Femur (tissue), 1 donor: ENCODE measurements at places on chromosomes 3 and 15.
A peak's percentile ranks its signal among the peaks of the same experiment; 100 is the strongest.

DNA sequence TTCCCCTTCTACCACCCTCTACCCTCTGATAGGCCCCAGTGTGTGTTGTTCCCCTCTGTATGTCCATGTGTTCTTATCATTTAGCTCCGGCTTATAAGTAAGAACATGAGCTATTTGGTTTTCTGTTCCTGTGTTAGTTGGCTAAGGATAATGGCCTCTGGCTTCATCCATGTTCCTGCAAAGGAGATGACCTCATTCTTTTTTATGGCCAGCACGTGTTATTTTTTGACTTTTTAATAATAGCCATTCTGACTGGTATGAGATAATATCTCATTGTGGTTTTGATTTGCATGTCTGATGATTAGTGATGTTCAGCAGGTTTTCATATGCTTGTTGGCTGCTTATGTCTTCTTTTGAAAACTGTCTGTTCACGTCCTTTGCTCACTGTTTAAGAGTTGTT, 63.1 kb upstream of the NPHP3 start:
- no peak for DNase-seq

GRCh38 chr3:5321666-5322340, 134.3 kb downstream of the EDEM1 start:
- no peak for DNase-seq

GRCh38 chr3:107716734-107717133, 194.0 kb downstream of the BBX start:
- no peak for DNase-seq

- DNase-seq, result no peak
Observed at GRCh38 chr3:24640330-24640877, 145.8 kb upstream of the THRB start.

- DNase-seq, result peak; percentile 43
Observed at GRCh38 chr3:112128843-112129727, 4.0 kb downstream of the GCSAM start.

DNA sequence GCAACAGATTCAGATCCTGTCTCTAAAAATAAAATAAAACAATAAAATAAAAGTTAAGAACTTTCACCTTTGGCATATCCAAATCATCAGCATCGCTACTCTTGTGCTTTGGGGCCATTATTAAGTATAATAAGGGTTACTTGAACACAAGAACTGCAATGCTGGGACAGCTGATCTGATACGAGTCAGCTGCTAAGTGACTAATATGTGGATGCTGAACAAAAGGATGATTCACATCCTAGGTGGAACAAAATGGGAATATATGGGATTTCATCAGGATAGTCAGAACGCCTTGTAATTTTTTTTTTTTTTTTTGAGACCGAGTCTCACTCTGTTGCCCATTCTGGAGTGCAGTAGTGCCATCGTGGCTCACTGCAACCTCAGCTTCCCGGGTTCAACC, 29.7 kb downstream of the BUB1B start:
- DNase-seq, result no peak

DNA sequence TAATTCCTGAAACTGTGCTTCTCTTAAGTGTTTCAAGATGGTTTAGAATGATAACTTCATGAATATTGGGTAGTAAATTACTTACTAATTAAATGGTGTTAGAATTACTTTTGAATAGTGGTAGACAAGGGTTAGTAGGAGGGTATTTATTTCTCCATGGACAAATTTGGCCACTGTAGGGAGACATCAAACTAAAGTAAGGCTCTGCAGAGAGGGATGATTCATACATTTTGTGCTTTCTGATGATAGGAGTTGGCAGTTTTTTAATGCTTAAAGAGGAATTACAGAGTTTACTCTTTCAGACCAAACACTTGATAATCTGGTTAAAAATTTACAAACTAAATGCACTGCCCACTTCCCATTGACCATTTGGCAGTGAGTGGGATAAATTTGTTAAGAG, 127.6 kb downstream of the NAALADL2 start:
- no peak for DNase-seq

GRCh38 chr3:161540594-161540993, 44.0 kb downstream of the OTOL1 start:
- DNase-seq, result no peak

DNA sequence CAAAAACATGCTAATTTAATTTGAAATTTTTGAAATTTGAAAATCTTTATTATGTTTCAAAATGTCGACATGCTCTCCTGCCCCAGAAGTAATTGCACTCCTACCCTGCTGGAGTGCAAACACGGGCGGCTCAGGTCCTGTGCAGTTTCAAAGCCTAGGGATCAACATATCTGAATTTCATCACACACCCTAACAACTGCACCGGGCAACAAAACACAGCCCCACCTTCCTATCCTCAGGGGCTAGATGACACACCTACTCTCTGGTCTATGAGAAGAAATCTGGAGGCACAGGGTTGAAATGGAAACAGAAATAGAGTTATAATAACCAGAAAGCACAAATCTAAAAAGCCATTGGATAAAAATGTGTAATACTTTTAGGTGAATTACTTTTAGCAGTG, 61.4 kb downstream of the BFSP2 start:
- DNase-seq, result no peak

DNA sequence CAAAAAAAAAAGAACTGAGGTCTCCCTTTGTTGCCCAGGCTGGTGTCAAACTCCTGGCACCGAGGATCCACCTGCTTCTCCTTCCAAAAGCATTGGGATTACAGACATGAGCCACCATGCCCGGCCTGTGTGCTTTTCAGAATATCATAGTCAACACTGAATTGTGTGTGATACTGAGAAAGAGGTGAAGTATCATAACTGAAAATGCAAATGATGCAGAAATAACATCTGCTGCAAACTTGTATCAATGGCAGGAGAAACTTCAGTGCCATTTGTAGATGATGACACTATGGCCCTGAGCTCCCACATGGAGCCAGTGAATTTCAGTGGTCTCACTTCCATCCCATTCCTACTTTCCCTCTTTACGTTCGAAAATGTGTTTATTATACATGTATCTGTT, 21.9 kb downstream of the IL12A start:
- DNase-seq, result no peak

DNA sequence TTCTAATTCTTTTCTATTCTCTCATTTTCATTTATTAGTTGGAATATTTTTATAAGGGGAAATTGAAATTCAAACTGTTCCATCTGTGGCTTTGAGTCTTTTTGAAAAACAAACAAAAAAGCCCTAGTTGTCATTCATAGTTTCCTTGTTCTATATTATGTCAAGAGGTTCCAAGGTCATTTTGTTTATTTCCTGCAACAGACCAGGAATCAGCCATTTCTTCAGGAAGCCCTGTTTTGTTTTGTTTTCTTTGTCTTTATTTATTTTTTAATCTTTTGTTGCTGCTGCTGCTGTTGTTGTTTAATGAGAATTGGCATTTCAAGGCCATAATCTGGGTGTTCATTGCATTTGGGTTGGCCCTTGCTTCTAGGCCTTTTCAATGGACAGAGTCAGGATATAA, 14.8 kb downstream of the LNP1 start:
- DNase-seq, result no peak

DNA sequence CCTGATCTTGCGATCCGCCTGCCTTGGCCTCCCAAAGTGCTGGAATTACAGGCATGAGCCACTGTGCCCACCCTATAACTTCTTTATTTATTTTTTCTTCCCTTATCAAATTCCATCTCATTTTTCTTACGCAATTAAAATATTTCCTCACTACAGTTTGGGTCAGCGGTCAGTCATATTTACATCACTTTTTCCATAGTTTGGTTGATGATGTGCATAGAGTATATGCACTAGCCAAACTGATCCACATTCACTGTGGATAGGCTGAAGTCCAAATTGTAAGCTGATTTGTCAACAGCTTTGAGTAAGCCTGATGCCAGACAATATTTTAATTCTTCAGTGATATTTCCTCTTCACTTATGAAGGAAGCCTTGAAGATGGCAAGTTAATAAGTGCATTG, 256.3 kb downstream of the TIGIT start:
- DNase-seq, result no peak

DNA sequence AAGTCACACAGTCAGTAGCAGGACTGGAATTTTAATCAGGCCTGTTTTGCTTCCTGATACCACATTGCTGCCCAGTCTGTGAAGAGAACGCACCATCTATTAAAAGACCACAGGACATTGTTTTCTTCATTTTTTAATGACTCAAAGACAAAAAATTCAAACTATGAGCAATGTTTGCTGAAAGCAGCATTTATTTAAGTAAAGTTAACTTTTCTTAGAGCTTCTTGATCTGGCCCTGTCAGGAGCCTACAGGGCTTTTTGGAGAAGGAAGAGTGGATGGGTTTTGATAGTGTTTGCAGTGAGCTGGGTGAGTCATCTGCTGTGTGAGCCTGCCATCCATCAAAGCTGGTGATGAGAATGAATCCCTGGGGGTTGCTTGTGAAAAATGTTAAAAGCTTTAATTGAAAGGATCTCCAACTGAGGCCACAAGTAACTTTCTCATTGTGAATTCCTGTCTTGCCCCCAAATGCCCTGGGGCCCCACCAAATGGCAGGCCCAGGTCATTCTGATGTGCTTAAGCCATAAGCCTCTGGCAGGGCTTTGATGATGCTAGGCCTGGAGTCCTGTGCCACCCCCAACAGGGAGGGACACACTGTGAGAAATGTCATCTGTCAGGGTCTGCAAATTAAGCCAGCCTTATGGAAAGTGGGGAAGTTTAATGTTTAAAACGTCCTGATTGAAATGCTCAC, 136.2 kb upstream of the PFN2 start:
- DNase-seq, result no peak

DNA sequence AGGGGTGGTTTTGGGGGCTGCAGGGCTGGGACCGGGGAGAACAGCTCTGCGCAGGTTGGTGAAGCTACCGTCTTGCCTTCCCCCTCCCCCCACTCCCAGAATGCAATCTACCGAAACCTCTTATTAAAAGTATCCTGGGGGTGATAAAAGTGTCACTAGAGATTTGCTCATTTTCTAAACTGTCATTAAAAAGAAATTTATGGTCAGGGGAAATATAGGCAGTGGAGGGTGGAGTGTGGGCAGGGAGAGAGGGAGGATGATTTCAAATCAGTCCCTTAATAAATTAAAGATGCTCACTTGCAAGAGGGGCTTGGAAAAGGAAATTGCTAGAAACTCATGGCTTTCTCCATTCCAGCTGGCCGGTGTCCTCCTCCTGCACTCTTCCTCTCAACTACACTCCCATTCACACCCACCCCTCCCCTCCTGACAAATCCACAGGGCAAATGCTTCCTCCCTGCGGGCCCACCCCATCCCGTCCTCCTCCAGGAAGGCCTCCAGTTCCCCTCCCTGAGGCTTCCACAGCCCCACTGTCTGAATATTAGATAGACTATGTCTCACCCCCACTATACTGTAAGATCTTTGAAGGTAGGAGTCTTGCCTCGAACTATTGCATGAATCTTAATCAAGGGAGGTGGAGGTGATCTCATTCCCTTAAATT, 83.9 kb downstream of the TLE3 start:
- DNase-seq, result no peak

- no peak for DNase-seq
Observed at GRCh38 chr3:107740992-107741896, 218.5 kb downstream of the BBX start.

GRCh38 chr3:187247398-187247797, 44.1 kb downstream of the MASP1 start:
- DNase-seq, result no peak

DNA sequence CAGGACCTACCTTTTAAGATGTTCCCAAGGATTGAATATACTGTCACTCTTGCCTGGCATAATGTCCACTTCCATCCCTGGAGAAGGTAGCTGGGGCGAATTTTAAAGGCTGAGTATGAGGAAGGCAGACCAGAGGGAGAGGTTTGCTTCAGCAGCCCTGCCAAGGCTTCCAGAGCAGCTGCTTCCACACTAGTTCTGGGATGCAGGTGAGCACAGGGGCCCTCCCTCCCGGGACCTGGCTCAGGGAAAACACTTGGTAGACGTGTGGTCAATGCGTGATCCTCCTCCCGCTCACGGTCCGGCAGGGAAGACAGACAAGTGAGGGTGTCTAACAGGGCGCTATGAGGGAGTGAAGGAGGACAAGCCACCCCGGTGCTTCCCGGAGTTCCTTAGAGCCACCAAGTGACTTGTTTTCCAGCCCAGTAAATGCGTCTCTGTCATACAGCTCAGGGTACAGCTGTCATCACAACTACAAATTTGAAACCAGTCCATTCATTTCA, 327.6 kb downstream of the ARRDC4 start:
- no peak for DNase-seq

DNA sequence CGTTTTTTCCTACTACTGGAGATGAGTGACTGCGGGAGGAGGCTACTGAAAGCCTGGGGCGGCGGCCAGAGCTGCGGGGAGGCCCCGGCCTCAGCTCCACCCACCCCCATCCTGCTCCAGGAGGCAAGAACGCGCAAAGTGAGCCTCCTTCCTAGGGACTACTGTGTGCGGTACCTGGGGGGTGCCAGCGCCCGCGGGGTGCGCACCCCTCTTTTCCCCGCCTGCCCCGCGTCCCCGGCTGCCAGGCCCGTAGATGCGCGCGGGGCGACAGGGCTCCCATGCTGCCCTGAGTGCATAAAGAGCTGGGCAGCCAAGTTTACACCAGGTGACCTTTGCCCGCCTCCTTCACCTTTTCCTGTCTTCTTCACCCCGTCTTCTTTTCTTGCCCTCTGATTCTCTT, 2.5 kb upstream of the USF3 start:
- peak; percentile 23 for DNase-seq

DNA sequence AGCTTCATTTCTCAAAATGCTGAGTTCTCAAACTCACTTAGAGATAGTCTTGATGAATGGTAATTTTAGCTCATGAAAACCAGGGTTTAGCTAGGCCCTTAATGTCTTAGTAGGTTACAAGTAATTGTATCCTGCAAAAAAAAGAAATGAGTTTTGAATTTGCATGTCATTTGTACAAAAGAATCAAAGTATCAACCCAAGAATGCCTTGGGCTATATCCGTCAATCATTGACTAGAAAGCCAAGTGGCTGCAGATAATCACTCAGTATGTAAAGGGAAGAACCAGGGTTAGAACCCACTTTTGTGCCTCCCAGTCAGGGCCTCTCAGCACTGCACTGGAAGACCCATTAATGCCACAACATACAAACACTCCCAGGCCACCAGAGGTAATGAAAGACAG, 427.6 kb upstream of the MDFIC2 start:
- no peak for DNase-seq

GRCh38 chr3:117645561-117646242, 936.1 kb downstream of the TUSC7 start:
- no peak for DNase-seq

DNA sequence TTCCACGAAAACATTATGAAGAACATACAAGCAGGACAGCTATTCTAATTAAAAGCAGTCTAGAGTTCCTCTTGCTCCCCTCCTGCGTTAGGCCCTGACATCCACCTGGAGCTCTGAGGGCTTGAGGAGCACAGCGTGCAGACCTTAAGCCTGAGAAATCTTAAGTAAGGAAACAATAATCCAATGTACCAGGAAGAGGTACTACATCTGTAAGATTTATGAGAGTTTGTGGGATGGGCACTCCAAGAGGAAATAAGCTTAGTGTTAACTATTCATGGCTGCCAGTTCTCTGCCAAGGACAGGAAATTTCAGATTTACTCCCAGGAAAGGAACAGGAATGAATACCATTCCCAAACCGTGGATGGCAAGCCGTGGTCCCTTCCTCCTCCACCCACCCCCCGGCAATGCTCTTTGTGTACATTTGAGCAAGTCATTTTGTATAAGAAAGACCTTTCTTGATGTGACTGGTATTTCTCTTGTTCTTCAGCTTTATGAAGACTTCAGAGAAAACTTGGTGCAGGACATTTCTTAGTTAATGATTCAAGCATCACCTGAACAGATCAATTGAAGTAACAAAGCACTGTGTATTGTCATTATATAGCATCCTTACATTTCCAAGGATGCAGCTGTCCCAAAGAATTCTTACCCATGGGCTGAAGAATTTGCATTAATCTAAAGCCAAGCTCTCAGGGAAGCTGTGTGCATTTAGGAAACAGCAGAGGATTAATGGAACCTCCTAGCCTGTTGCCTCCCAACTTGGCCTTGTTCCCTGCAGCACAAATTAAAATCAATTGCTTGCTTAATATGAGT, 28.8 kb upstream of the VILL start:
- DNase-seq, result no peak
